ENCODE measurements at places on chromosomes 13 and 19. TPM values are rescaled to one million over a fixed set of nuclear protein-coding genes. Genes with fewer than 3 reads are reported as not detected.

- no peak for DNase-seq
These were observed 667 bp downstream of the ZNF878 start for GRCh38 chr19:12052091-12052496.

DNA sequence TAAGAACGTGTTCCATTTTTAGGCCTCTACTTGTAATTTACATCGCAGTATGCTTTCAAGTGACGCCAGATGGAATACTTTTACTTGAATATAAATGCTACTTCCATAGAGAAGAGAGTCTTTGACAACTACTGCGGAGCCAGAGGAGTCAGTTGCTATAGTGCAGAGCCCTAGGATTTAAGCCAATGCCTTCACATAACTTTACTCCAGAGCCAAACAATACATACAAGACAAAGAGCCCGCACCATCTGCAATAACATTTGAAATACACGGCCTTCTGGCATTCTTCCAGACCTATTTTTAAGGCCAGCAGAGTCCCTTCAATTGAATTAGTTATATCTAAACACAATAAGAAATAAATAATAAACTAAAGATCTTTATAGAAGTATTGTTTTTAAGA, 59.4 kb downstream of the XPO4 start:
- DNase-seq, result no peak

DNA sequence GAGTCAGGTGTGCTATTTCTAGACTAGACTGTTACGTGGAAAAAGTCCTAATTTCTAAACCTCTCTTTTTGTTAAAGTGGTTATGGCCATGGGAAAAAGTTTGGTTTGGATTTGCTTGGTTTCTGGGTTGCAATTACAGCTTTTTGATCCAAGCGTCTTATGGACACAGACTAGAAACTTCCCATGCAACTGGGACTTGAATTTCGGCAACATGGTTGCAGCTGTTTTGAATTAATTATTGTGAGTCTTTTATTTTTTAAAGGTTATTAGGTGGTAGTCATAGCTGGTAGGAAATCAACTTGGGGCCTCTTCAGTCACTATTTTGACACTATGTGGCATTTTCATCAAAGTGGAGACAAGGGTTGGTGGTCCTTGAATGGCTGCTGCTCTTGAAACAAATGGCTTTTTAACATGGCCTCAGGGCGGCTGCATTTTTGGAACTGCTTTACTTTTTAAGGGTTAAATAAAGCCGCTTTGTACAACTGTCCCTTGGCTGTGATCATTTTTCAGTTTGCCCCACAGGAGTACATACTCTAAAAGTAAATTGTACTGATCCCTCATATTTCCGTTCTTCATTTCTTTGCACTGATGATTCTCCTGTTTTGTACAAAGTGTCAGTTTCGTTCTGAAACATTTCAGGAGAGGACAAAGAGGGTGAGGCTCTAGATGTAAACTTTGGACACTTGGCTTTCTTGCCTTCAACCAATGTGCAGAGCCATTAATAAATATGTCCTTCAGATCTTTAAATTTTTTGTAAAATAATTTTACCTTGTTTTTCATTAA, 15.9 kb downstream of the HNRNPM start:
- no peak for DNase-seq

DNA sequence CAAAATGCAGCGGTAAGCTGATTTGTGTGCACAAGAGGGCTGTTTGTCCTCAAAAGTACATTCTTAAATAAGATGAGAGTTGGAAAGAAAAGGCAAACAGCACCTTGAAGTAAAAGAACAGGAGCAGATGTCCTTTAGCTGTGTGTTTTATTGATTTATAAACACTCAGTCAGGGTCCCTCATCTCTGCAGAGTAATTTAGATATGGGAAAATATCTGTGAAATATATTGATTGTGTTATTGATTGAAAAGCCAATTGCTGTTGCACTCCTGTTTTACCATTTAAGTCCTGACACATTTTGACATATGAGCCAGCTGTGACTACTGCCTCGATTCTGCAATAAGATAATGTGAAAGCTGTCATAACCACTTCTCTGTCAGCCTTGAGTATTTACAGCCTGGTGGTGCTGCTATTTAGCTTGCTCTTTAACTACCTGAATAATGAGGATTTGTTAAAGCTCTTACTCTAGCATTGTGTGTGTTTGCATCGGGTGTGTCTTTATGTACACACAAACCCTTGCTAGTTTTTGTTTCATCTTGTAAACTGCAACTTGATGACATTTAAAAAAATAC, 550.1 kb downstream of the DACH1 start:
- no peak for DNase-seq

The GJA3 gene
- not detected for total RNA-seq

The TMC4 gene
- total RNA-seq, result 2.9 TPM

The RPL13A gene
- 1,735 TPM for total RNA-seq

The CGB5 gene
- not detected for total RNA-seq
